Stimulated activated CD8-positive, alpha-beta memory T cell treated with anti-CD3 and anti-CD28 coated beads, Interleukin-4, amount 100 ng/mL, for 48 hours (primary cell): ENCODE measurements at places on chromosomes 16 and 17.

DNA sequence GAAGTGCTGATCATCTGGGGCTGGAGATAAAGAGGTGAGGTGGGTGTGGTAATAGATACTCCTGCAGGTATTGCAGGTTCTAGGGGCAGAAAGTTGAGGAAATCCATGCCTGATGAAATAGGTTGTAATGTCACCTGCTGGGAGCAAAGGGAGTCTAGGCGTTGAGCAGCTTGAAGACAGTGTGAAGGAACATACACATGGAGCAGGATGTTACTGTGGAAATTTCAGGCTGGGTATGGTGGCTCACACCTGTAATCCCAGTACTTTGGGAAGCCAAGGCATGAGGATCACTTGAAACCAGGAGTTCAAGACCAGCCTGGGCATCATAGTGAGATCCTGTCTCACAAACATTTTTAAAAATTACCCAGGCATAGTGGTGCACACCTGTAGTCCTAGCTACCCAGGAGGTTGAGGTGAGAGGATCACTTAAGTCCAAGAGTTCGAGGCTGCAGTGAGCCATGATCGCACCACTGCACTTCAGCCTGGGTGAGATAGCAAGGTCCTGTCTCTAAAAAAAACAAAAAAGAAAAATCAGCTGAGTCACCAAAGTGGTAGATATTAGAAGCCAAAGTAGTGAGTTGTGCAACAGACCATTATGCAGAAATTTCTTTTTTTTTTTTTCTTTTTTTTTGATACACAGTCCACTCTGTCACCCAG is 9.1 kb upstream of the CRYBA1 start:
- no peak for DNase-seq

DNA sequence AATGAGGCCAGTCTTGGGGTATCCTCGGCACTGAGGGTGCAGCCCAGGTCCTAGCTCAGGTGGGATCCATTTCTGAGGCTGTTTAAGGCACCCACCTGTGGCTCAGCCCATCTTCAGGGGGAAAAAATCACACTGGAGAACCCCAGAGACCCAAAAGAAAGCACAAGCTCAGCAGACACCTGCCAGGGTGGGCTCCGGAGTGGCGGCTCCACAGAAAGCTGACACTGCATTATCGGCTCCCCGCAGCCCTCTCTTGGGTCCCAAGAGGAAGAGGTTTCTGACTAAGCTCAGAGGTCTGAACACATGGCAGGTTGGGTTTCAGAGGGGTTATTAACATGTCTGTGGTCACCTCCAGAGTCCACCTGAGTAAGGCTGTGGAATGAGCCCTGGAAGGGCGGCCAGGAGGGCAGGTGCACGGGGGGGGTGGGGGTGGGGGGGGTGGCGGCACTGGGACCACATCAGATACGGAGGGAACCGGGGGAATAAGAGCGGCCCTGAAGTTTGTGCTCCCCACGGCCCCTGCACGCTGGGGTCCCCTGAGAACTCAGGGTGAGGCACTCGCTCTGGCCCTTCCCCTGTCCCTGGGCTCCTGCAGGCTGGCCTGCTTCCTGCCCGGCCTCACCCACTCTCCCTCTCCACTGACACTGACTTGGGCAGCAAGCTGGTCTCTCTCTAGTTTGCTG is 79.5 kb downstream of the TIMM22 start:
- no peak for DNase-seq

DNA sequence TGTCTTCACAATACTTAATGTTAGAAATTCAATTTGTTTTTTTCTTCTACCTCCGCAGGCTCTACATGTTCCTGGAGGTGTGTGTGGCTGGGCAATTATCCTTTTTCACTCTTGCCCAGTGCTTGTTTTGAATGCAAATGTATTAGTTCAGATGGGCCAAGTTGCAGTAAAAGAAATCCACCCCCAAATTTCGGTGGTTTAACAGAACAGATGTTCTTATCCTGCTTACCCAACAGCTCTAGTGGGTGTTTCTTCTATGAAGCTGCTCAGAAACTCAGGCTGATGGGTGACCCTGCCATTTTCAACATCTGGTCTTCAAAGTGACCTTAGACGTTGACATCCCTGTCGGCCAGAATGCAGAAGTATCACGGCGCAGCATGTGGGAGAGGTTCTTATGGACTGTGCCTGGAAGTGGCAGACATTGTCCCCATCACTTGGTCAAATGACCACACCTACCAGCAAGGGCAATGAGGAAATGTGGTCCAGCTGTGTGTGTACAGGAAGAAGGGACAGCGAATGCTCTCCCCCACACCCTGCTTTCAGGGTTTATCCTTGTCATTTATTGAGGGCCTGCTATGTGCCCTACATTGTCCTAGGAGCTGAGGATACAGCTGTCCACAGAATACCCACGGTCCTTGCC is 157.3 kb downstream of the CDH13 start:
- DNase-seq, result no peak

- DNase-seq, result no peak
These were observed 13.0 kb downstream of the SLC26A11 start for GRCh38 chr17:80233202-80233601.

- DNase-seq, result no peak
These were observed 8.0 kb downstream of the AHSP start for GRCh38 chr16:31535737-31536136.

GRCh38 chr17:41322094-41322902 is 6.8 kb upstream of the KRTAP17-1 start:
- DNase-seq, result no peak

- DNase-seq, result no peak
These were observed 3.4 kb downstream of the CMTM4 start for GRCh38 chr16:66693149-66693548.

- DNase-seq, result no peak
These were observed 116.8 kb downstream of the ABCC6 start for GRCh38 chr16:16106466-16106865.

DNA sequence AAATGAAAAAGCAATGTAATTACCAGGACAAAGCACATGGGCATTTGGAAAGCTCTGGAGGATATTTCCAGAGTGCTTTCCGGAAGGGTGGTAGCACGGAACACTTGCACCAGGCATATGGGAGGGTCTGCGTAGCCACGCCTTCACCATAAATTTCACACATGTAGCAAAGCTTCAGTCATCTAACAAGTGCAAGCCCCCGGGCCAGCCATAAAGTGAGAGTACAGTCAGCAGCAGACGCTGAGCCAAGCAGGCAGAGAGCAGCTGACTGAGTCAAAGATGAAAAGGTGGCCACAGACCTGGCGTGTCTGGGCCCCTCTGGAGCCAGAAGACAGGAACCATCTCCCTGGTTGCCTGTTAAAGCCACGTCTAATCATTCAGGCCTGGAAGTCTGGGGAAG is 130.6 kb downstream of the SEC14L1 start:
- no peak for DNase-seq
